ENCODE measurements at places on chromosomes 11 and 22.

GRCh38 chr11:74989260-74989638 is 516 bp downstream of the NEU3 start:
- DNase-seq: no peak

GRCh38 chr11:57475191-57475590 is 14.9 kb downstream of the RTN4RL2 start:
- no peak for DNase-seq

GRCh38 chr11:7657306-7658025 is 15.8 kb downstream of the CYB5R2 start:
- DNase-seq: peak; percentile 46

GRCh38 chr11:70488171-70488703 is 89.9 kb downstream of the CTTN start:
- DNase-seq: no peak

DNA sequence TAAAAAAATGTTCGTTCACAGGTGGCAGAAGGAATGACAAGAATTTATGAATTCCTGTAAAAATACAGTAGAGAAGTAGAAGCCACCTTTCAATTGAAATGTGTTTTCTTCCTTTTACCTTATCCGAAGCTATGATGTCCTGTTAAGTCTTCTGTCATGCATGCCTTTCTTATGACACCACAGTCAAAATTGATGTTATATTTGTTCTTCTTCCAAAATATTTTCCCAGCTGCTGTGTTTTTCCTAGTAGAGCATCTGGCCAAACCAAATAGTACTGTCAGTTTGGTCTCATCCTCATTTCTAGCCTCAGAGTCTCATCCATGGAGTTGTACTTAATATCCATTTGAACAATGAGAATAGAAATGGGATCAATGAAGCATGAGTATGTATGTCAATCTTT is 206.1 kb downstream of the PGR start:
- DNase-seq: no peak

DNA sequence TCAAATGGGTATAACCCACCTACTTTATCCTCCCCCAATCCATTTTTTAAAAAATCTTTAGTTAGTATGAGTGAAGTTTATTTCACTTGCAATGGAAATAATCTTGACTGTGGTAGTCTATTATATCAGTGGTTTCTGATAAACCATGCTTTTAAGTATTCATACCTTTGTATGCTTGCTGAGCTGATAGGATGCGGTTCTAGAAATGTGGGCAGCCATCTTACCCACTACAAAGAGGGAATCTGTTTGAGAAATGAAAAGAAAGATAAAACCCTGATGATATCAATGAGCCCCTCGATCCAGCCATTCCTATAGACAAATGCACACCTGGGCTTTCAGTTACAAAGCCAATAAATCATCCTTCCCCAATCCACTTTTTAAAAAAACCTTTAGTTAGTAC is 13.8 kb upstream of the PVALB start:
- DNase-seq: no peak

DNA sequence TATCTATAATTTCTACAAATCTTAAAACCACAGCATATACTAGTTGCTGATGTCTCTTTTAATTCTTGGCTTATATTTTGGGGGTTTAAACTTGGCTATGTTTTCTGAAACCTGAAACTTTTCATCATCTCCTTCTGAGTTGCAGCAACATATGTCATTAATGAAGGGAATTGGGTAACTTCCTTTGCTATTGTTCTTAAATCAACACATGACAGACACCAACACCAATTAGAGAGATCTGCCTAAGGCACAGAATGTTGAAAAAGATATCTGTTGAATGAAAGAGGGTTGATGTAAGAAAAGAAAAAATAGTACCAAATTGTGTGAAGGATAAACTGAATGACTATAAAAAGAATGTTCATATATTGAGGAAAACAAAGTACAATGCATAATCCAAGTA is 10.3 kb upstream of the GAS2 start:
- no peak for DNase-seq

DNA sequence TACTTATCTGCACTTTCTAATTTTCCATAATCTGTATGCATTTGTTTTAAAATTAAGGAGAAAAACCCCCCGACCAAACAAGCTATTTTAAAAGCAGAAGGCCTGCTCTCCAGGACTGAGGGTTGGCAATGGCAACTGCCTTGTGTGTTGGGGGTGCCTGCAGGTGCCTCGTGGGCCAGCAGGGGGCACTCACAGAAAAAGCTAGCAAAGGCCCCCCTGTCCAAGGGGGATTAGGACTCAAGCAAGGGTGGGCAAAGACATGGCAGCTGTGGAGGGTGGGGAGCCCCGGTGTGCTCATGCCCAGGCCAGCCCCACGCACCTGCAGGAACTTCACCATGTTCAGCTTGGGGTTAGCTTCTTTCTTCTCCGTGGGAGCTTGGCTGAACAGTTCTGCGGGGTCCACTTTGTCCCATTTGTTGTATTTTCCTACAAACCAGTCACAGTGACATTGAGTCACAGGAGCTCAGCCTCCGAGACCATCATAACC is 10.3 kb downstream of the TOP3B start:
- DNase-seq: no peak

GRCh38 chr11:65791719-65792213 is 4.9 kb downstream of the OVOL1 start:
- DNase-seq: no peak

GRCh38 chr11:126607374-126607773 is 251.9 kb downstream of the ST3GAL4 start:
- peak; percentile 40 for DNase-seq

DNA sequence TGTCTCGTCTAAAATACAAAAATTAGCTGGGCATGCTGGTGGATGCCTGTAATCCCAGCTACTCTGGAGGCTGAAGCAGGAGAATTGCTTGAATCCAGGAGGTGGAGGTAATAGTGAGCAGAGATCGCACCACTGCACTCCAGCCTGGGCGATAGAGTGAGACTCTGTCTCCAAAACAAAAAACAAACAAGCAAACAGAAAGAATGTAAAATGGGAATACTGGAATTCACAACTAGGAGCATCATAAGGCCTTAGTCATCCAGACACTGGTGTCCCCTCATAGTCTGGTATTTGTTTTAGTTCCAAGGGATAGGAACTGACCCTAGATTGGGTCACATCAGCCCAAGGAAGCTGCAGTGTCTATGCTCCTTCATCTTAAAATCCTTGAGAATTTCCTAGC is 520.8 kb downstream of the NELL1 start:
- no peak for DNase-seq

- DNase-seq: peak; percentile 55
Observed at GRCh38 chr11:60265373-60266214, 14.9 kb upstream of the MS4A4A start.

DNA sequence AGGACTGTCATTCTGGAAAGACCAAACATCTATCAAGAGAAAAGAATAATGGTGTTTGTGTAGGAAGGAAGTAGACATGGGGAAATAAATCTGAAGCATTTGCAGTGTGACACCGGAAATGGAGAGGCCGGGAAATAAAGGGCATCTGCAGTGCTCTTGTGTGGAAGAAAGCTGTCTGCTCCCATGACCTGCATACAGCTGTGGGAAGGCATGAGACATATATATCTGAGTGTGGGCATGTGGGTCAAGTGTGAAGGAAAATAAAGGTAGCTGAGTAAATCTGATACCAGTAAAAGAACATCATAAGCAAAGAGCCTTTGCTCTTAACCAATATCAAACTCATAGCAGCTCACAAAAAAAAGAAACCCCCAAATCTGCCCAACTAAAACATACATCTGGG is 72.1 kb upstream of the OR5AK2 start:
- DNase-seq: no peak

GRCh38 chr22:45945621-45946106 is 31.3 kb downstream of the WNT7B start:
- no peak for DNase-seq

- no peak for DNase-seq
Observed at GRCh38 chr11:64851831-64852351, 7.4 kb upstream of the CDC42BPG start.

GRCh38 chr11:47997063-47998053 is 17.0 kb downstream of the PTPRJ start:
- DNase-seq: no peak

DNA sequence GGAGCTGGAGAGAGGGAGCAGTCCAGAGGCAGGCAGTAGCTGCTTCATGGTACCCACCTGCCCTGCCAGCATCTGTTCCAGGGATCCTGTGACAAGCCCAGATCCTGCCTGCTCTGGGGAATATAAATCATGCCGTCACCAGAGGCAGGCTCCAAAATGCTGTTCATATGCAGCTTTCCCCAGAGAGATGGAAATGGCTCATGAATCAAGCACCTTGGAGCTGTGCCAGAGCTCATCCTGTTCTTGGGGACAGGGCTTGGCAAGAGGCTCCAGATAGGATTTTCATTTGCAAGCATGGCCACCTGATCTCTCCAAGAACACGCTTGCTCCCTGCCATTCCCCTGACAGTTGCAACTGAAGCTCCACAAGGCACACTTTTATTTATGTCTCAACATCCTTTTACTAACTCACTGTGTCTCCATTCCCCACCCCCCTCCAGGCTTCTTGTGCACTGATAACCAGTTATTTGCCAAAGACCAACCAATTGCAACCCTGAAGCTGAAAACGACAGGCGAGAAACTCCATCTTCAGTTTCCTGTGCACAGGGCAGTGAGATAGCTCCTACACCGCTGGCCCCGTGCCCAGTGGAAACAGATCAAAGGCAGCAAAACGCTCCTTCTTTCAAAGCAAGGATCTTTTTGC is 115.8 kb upstream of the PITPNB start:
- DNase-seq: no peak

DNA sequence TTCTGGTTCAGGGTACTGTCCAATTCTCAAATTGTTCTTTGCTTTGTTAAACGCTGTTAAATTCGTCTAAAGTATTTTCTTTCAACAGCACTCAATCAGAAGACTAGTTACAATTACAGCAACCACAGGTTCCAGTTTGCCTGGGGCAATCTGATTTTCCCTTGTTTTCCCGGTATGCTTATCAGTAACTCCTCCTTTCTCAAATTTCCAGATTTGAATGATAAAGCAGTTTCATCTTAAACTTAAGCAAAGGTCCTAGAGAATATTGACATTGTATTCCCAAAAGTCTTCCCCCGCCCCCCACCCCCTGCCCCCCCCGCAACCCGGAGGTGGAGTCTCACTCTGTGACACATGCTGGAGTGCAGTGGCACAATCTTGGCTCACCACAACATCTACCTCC is 10.5 kb upstream of the USP28 start:
- no peak for DNase-seq

GRCh38 chr22:35552196-35552842 is 11.7 kb downstream of the RASD2 start:
- DNase-seq: no peak

DNA sequence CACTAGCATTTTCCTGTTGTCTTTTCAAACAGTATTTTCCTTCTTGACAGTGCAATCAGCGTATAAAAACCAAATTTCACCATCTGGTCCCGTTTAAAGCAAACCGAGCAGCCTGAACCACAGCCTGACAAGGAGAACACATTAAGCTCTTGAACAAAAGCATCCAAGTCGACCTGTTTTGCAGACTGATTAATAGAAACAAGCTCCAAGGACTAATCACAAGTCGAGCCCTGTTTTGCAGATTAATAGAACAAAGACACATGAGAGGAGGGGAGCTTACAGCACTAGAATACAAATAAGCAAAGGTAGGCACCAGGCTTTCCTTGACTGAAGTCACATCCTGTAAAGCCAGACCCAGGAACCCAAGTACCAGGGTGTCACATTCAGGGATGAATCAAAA is 104.8 kb downstream of the MPPED2 start:
- no peak for DNase-seq

- DNase-seq: no peak
Observed at GRCh38 chr11:111378861-111379601, at the start of gene POU2AF1. TSS of gene POU2AF1 (minus strand) at chr11:111379275. CDS start at chr11:111379177, 98 bp downstream.

DNA sequence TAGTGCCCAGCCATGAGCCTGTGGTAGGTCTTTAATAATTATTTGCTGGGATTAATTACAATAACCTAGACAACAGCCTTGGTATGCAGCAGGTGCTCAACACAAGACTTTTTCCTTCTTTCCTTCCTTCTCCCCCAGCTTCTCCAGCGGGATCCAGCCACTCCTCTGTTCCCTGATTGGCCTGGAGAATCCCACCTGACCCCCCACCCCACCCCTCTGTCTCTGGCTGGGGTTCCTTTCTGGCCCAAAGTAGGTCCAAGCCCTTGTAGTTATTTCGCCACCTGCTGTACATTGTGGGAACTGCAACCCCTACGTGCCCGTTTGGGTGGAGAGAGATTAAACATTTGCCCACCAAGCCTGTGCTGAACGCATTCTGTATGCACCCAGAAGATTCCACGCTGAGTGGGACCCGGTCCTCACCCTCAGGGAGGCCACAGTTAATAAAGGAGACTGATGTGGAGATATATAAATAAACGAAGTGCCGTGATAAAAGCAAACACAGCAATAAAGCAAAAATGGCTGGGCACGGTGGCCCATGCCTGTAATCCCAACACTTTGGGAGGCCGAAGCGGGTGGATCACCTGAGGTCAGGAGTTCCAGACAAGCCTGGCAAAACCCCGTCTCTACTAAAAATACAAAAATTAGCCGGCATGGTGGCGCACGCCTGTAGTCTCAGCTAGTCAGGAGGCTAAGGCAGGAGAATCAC is 32.1 kb upstream of the DGKZ start:
- DNase-seq: no peak

DNA sequence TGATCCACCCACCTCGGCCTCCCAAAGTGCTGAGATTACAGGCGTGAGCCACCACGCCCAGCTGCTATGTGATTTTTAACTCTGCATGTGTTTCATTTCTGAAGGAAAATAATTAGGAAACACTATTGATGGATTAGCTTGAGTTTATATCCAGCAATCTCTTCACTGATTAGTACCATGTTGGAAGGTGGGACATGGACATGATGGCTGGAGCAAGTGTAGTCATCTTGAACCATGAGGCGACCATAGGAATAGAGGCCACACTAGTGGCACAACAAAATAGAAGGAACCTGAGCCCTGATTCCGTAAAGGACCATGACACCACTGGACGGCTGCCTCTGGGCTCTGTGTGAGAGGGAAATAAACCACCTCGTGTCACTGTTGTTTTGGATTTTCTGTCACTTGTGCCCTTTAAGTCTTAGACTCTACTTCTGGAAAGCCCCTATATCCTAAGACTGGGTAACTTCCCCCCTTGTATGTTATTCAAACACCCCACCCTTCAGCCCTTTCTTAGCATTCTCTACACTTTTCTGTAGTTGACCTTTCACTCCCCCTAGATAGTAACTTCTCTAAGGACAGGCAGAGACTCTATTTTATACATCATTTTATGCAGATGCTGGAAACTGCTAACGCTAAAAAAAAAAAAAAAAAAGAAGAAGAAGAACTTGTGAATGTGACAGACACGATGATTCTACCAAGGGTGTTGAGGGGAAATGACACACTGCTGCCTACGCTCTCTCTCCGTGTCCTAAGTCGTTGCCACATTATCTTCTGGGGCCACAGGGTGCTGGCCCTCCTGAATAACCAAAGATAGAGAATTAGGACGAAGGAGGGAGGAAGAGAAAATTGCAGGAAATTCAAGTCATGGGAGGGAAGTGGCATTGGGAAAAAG is 2.7 kb upstream of the VPS37C start:
- DNase-seq: no peak

GRCh38 chr11:126127898-126128297 is 65.2 kb upstream of the CDON start:
- no peak for DNase-seq

GRCh38 chr11:71940561-71941219 is 11.8 kb downstream of the RNF121 start:
- DNase-seq: no peak

GRCh38 chr22:24305260-24305692 is 34.6 kb downstream of the SPECC1L start:
- no peak for DNase-seq
